ENCODE measurements at places on chromosomes 4 and X. TPM values are rescaled to one million over a fixed set of nuclear protein-coding genes. Genes with fewer than 3 reads are reported as not detected.

Gene PCDH18
- total RNA-seq = 14.0 TPM

Gene RPA4
- total RNA-seq = 0.94 TPM

Gene GLRB
- total RNA-seq = 5.1 TPM

Gene TLR10
- total RNA-seq = 0.10 TPM

Gene TMEM35A
- total RNA-seq = 1.2 TPM

Gene AREG
- 0.81 TPM for total RNA-seq

DNA sequence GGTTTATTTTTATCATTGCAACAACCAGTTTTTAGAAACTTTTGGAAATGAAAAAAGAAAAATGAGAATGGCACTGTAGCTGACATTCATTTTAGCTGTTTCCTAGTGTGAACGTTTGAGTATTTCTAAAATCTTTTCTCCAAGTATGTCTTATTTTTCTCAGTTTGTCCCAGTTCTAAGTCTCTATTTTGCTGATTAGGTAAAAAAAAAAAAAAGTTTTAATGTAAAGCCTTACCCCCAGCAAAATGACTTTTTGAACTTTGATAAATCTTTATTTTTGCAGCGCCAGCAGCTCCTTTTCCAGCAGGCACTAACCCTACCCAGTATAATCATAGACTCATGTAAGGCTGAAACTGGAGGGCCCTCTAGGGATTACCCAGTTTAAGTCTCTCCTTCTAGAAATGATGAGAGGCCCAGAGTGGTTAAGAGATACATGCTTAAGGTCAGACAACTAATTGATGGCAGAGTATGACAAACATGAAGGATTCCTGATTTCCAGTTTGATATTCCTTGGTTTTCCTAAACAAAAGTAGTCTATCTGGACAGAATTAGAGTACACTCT lies 84.3 kb upstream of the SLC4A4 start:
- H3K27me3 ChIP-seq = no peaks in the 10 kb centered on the region
- H3K27ac ChIP-seq = no peak overlapping the region
- no peaks in the 10 kb centered on the region for H3K4me1 ChIP-seq

- H3K36me3 ChIP-seq = no peaks in the 10 kb centered on the region
- no peaks in the 10 kb centered on the region for H3K4me1 ChIP-seq
- no peak for DNase-seq
- no peaks in the 10 kb centered on the region for H3K27me3 ChIP-seq
- H3K27ac ChIP-seq = no peak overlapping the region
These were observed 31.1 kb downstream of the FBXO8 start for GRCh38 chr4:174252412-174252811.

GRCh38 chrX:136950211-136950610 lies 69.7 kb upstream of the RBMX start:
- H3K27me3 ChIP-seq = no peaks in the 10 kb centered on the region
- DNase-seq = no peak
- no peaks in the 10 kb centered on the region for H3K36me3 ChIP-seq
- no peak overlapping the region for H3K4me3 ChIP-seq

- DNase-seq = no peak
- no peak overlapping the region for H3K27ac ChIP-seq
- no peaks in the 10 kb centered on the region for H3K36me3 ChIP-seq
- no peaks in the 10 kb centered on the region for H3K4me1 ChIP-seq
These were observed 55.0 kb upstream of the PAK3 start for GRCh38 chrX:111041018-111041462.

Gene STEEP1
- 42.0 TPM for total RNA-seq

GRCh38 chr4:168540086-168540485 lies 43.2 kb downstream of the PALLD start:
- no peak for DNase-seq
- no peak overlapping the region for H3K27ac ChIP-seq
- H3K4me1 ChIP-seq = no peaks in the 10 kb centered on the region
- no peaks in the 10 kb centered on the region for H3K36me3 ChIP-seq
- H3K4me3 ChIP-seq = no peak overlapping the region

DNA sequence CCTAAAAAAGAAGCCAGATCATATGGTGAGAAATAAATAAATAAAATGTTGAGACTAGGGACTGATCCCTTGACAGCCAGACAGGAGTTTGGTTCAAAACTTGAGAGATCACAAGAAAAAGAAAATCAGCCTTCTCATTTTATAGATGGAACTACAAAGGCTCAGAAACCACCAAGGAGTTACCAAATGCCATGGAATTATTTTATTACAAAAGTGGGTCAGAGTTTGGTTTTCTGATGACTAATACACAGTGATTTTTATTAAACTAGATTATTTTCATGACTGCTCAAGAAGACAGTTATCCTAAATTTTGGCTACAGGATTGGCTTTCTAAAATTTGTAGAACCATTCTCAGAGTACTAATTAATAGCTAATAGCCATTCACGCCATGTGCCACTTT lies 6.2 kb downstream of the CXCL1 start:
- H3K36me3 ChIP-seq = no peaks in the 10 kb centered on the region
- H3K27me3 ChIP-seq = no peaks in the 10 kb centered on the region
- no peak overlapping the region for H3K4me3 ChIP-seq
- H3K27ac ChIP-seq = no peak overlapping the region
- DNase-seq = no peak
- no peaks in the 10 kb centered on the region for H3K4me1 ChIP-seq

GRCh38 chr4:104524026-104524425 lies 29.3 kb upstream of the CXXC4 start:
- DNase-seq = no peak
- no peaks in the 10 kb centered on the region for H3K36me3 ChIP-seq
- H3K4me3 ChIP-seq = no peak overlapping the region
- no peak overlapping the region for H3K27ac ChIP-seq
- no peaks in the 10 kb centered on the region for H3K4me1 ChIP-seq
- H3K27me3 ChIP-seq = no peaks in the 10 kb centered on the region

DNA sequence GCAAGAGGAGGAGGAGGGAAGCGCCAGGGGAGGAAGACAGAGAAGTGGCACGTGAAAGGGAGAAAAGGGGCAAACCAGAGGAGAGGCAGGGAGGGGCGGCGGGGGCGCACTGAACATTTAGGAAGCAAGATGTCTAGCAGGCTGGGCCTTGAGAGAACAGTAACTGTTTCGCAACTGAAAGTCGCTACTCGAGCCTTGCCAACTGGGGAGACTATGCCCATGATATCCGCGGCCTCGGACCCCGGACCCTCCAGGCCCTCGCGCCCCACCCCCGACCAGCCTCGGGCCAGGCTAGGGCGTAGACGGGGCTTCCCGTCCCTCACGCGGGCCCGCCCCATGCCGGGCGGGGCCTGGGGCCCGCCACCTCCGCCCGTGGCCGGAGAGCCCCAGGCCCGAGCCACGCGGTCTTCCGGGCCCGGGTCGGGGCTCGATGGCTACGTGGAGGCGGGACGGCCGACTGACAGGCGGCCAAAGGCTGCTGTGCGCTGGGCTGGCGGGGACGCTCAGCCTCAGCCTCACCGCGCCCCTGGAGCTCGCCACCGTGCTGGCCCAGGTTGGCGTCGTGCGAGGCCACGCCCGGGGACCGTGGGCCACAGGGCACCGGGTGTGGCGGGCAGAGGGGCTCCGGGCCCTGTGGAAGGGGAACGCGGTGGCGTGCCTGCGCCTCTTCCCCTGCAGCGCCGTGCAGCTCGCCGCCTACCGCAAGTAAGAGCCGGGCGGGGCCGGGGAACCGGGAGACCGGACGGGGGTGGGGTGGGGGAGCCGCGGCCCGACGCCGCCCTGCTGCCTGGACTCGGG lies at the start of gene SLC25A43:
Gene SLC25A43 (plus strand): TSS at position 363 of the 798 bp plus-strand sequence. CDS start 68 bp downstream, at position 431.
- peak within 1 kb of the TSS; percentile 52 for H3K27ac ChIP-seq
- no peaks in the 10 kb centered on the region for H3K27me3 ChIP-seq
- H3K36me3 ChIP-seq = no peaks in the 10 kb centered on the region
- DNase-seq = peak; percentile 21

Gene MAGEC2
- not detected for total RNA-seq

Gene DUSP21
- total RNA-seq = not detected

Gene TLR8
- total RNA-seq = 0.50 TPM

Gene NOCT
- total RNA-seq = 11.5 TPM

DNA sequence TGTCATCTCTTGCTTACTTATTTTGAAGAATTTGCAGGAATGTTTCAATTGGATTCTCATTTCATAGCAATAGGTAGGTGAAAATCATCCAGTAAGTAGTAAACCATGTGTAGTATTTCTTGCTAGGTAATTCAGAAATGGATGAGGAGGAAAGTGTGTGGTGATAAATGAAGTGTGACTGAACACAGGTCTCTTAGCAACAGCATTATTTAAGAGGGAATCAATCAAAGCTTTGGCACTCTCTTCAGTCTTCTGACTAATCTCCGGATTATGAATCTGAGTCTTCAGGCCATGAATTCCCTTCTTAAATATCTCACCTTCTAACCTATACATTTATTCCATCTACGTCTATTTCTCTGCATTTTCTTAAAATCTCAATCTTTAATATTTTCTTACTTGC lies 55.8 kb upstream of the ARHGAP24 start:
- H3K36me3 ChIP-seq = no peaks in the 10 kb centered on the region
- H3K27ac ChIP-seq = no peak overlapping the region
- no peak for DNase-seq
- no peak overlapping the region for H3K4me3 ChIP-seq
- H3K4me1 ChIP-seq = no peaks in the 10 kb centered on the region

DNA sequence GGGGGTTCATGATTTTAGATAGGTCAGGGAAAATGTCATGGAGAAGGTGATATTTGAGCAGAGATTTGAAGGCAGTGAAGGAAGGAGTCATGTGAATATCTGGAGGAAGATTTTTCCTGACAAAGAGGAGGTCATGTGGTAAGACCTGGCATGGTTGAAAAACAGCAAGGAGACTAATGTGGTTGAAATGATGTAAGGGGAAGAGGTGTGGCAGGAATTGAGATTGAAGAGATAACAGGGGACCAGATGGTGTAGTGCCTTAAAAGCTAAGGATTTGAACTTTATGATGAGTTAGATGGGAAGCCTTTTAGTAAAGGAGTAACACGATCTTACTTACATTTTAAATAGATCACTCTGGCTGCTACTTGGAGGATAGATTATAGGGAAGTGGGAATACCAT lies 210.9 kb downstream of the RTL9 start:
- no peak overlapping the region for H3K4me3 ChIP-seq
- H3K27me3 ChIP-seq = no peaks in the 10 kb centered on the region
- no peak for DNase-seq

Gene CENPVL3
- total RNA-seq = not detected

DNA sequence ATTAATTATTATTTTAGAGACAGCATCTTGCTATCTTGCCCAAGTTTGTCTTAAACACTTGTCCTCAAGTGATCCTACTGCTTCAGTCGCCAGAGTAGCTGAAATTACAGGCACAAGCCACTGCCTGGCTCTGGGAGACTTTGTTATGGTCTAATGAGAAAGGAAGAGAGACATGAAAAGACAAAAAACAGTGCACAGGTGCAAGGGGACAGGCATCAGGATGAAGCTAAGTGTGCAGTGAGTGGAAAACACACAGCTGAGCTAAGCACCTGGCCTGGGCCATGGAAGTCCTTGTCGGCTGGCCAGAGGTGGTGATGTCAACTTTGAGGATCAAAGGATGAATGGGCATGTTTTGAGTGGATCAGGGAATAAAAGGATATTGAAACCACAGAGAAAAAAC lies 102.7 kb downstream of the HS3ST1 start:
- no peak overlapping the region for H3K4me3 ChIP-seq
- H3K27me3 ChIP-seq = no peaks in the 10 kb centered on the region
- H3K27ac ChIP-seq = no peak overlapping the region

Gene NHSL2
- 11.7 TPM for total RNA-seq

- no peaks in the 10 kb centered on the region for H3K36me3 ChIP-seq
- no peaks in the 10 kb centered on the region for H3K27me3 ChIP-seq
- H3K4me1 ChIP-seq = no peaks in the 10 kb centered on the region
- no peak overlapping the region for H3K27ac ChIP-seq
- no peak for DNase-seq
These were observed 97.5 kb downstream of the SNCA start for GRCh38 chr4:89739311-89739988.

DNA sequence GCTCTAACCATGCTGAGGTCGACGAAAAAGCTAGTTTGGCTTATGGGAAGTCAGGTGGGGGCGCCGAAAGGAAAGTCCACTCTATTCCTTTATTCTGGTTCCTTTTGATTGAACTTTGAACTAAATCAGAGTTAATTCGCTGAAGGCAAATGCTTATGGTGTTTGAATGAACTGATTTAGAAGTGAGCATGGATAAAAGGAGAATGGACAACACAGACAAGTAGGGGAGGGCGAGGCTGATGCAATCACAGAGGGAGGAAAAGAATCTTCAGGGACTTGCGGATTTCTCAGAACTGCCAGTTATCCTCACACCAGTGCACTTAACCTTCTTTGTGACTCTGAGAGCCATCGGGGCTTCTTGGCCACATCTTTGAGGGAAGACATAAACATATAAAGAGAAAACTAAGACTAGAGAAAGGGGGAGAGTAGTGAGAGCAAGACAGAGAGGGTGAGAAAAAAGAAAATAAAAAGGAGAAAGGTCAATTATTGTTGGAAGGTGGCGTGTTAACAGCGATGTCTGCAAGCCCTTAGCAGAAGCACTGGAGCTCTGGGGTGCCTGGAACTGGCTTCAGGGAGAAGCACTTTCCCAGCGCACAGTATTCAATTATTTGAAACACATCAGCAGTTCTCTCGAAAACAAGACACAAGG lies 79.6 kb upstream of the PLAC1 start:
- no peaks in the 10 kb centered on the region for H3K4me1 ChIP-seq
- no peak overlapping the region for H3K4me3 ChIP-seq
- no peaks in the 10 kb centered on the region for H3K36me3 ChIP-seq
- no peak overlapping the region for H3K27ac ChIP-seq

- H3K4me1 ChIP-seq = peaks cover 8% of the 10 kb centered on the region
- no peak overlapping the region for H3K27ac ChIP-seq
- no peaks in the 10 kb centered on the region for H3K27me3 ChIP-seq
- DNase-seq = no peak
These were observed 951 bp upstream of the ZNF518B start for GRCh38 chr4:10458177-10458576.

GRCh38 chr4:22911285-22911684 lies 218.5 kb downstream of the GBA3 start:
- no peak for DNase-seq
- no peaks in the 10 kb centered on the region for H3K36me3 ChIP-seq
- no peaks in the 10 kb centered on the region for H3K4me1 ChIP-seq

Gene PAGE2
- not detected for total RNA-seq

DNA sequence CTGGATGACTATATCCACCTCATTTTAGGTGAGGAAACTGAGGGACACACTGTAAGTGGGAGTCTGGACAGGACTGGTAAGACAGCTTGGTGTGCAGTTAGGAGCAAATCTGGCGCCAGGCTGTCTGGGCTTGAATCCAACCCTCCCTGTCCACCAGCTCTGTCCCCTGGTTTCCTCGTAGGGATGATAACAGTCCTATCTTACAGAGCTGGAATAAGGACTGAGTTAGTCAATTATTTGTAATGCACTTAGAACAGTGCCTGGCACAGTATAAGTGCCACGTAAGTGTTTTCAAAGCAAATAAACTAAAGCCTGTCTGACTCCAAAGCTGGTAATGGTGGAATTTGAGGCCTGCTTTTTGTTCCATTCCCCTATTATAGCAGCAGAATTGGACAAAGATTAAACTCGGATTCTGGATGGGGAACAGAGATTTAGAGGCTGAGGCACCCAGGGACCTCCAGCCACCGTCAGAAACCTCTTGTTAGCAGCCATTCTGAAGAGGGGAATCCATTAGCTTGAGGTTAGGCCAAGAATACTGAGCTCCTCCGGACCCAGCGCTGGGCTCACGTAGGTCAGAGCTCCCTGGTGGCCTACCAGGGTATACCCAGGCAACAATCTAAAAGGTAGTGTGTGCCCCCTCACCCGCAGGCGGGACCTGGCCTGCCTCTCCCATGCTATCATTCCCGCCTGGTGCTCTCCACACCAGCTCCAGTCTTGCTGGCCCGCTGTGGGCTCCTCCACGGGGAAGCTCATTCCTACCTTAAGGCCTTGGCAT lies 102.1 kb downstream of the UCHL1 start:
- peaks cover 29% of the 10 kb centered on the region for H3K4me1 ChIP-seq
- no peaks in the 10 kb centered on the region for H3K36me3 ChIP-seq
- peak; percentile 34 for DNase-seq
- H3K4me3 ChIP-seq = no peak overlapping the region
- H3K27me3 ChIP-seq = no peaks in the 10 kb centered on the region
